ENCODE measurements at places on chromosomes 4 and X.
A peak's percentile ranks its signal among the peaks of the same experiment; 100 is the strongest.

DNA sequence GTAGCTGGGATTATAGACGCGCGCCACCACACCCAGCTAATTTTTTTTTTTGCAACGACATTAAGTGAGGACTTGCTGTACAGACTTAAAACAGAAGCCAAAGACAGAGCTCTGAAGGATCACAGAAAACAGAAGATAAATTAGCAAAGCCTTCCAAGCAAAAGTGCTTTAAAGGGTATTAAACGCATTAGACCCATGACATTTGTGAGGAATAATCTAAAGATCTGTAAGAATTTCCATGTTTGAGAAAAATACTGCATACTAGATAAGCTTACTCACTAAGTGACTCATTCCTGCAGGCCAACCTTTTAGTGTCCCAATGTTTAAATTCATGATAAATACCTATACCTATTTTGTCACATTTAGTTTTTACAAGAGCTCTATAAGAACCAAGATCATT, 27.4 kb downstream of the SMARCA1 start:
- no peak for DNase-seq

GRCh38 chr4:165927366-165927765, 54.3 kb downstream of the TLL1 start:
- no peak for DNase-seq

GRCh38 chr4:19348746-19349145, 903.0 kb upstream of the SLIT2 start:
- no peak for DNase-seq

DNA sequence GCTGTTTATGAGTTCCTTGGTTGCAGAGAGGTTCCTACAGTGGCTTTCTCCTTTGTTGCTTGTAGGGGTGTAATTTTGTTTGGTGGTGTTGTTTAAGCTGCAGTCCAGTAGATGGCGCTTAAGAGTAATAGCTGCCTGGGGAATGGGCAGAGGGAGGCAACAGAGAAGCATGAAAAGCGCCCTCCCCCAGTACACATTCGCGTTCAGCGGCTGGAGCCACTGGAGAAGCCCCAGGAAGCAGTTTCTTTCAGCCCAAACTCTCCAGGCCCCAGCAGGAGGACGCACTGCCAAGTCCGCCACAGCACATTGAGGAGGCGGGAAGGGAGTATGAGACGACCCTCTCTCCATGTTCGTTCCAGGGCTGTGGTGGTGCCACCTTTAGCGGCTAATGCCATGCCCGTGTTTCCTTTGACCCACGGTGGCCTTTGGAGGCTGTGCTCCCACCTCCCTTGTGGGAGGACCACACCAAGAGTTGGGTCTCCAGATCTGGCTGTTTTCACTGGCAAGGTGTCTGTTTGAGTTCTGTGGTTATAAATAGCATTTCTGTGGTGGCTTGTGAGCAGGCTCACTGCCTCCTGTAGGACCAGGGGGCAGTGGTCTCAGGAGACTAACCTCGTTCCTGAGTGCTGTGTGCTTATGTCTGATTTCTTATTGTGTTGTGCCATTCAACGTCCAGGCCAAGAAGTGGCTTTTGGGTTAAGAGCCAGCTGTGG, 252.3 kb downstream of the ARHGAP10 start:
- DNase-seq, result peak; percentile 55
